Stimulated activated naive B cell treated with anti-CD40 and anti-IgM and Interleukin-4, amounts not matched to agents 10 μg/mL and 1 μg/mL and 100 μg/mL, for 72 hours (primary cell): ENCODE measurements at places on chromosomes 7 and 10.

DNA sequence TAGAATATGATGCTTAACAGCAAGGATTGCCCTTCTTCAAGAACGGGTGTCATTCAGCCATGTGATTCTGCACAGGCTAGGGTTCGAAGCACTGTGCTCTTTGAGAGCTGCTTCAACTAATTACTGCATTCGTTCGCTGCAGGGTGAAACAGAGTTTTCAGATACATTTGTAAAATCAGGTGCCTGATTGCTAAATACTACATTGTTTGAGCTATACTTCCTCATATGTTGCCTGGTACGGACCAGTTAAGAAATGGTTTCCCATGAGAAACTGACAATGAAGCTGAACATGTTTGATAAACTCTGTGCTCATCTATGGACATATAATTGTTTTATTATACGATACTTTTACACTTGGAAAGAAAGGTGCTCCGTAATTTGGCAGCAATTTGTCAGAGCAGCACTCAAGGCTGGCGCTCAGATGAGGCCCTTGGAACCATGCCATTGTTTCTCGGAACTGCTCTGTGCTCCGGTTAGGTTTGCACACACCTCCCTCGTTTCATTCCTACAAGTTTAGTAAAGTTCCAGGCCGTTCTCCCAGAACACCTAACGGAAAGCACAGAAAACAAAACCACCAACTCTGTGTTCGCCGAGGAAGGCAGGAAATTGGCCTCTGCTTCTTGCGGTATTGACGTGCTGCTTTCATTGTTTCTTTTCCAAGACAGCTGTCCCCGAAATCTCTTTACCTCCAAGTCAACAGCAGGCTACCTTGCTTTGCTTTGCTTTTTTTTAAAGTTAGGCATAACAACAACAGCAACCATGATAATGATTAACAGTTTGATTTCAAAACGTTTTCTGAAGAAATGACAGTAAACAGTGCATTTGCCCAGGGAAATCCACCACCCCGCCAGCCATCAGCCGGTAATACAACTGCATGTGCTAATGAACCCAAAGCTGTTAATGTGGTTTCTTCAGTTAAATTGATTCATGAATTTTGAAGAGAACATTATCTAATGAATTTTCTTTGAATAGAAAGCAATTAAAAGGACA, 206.9 kb downstream of the EBF3 start:
- H3K27me3 ChIP-seq = no peaks in the 10 kb centered on the region
- DNase-seq = no peak
- peaks cover 10% of the 10 kb centered on the region for H3K4me1 ChIP-seq
- H3K36me3 ChIP-seq = peaks cover 52% of the 10 kb centered on the region

GRCh38 chr7:81140252-81140651, 221.4 kb upstream of the SEMA3C start:
- no peak overlapping the region for H3K4me3 ChIP-seq
- DNase-seq = no peak
- H3K4me1 ChIP-seq = no peaks in the 10 kb centered on the region
- no peaks in the 10 kb centered on the region for H3K36me3 ChIP-seq

GRCh38 chr10:52895059-52895458, 122.5 kb upstream of the MBL2 start:
- DNase-seq = no peak
- no peaks in the 10 kb centered on the region for H3K4me1 ChIP-seq
- no peaks in the 10 kb centered on the region for H3K36me3 ChIP-seq
- no peaks in the 10 kb centered on the region for H3K27me3 ChIP-seq

- DNase-seq = no peak
- H3K36me3 ChIP-seq = no peaks in the 10 kb centered on the region
- H3K4me1 ChIP-seq = no peaks in the 10 kb centered on the region
- H3K27ac ChIP-seq = no peak overlapping the region
Measured at GRCh38 chr7:147406521-147407135, 1183.9 kb upstream of the C7orf33 start.

GRCh38 chr10:84424731-84425167, 96.4 kb downstream of the CCSER2 start:
- H3K27me3 ChIP-seq = no peaks in the 10 kb centered on the region
- peaks cover 49% of the 10 kb centered on the region for H3K36me3 ChIP-seq
- H3K27ac ChIP-seq = no peak overlapping the region
- peaks cover 21% of the 10 kb centered on the region for H3K4me1 ChIP-seq

- no peak for DNase-seq
- no peak overlapping the region for H3K27ac ChIP-seq
- H3K4me3 ChIP-seq = no peak overlapping the region
- H3K4me1 ChIP-seq = no peaks in the 10 kb centered on the region
- no peaks in the 10 kb centered on the region for H3K27me3 ChIP-seq
Measured at GRCh38 chr7:12323415-12323814, 80.2 kb downstream of the VWDE start.

- DNase-seq = no peak
- peaks cover 47% of the 10 kb centered on the region for H3K27me3 ChIP-seq
- H3K27ac ChIP-seq = no peak overlapping the region
- no peak overlapping the region for H3K4me3 ChIP-seq
Measured at GRCh38 chr7:141055146-141055545, 18.7 kb upstream of the TMEM178B start.

GRCh38 chr10:89869180-89869579, 167.8 kb downstream of the KIF20B start:
- H3K36me3 ChIP-seq = peaks cover 5% of the 10 kb centered on the region
- peaks cover 9% of the 10 kb centered on the region for H3K4me1 ChIP-seq
- H3K27ac ChIP-seq = no peak overlapping the region
- H3K4me3 ChIP-seq = no peak overlapping the region
- H3K27me3 ChIP-seq = no peaks in the 10 kb centered on the region

DNA sequence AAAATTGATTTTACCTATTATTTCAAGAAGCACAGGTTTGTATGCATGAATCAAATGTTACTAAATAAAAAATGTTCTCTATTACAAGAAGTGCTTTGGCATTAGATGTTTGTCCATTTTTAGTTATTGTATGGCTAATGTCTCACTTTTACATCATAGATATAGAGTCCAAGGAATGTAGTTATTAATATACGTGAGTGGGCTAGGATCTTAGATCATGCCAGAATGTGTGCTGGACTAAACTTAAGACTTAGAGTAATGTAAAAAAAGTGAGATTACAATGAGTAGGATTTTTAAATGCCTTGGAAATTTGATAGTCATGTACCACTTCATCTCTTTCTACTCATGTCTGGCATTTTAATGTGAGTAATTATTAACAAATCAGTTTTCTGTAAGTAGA, 196.6 kb downstream of the ARL4A start:
- DNase-seq = no peak
- no peak overlapping the region for H3K4me3 ChIP-seq

DNA sequence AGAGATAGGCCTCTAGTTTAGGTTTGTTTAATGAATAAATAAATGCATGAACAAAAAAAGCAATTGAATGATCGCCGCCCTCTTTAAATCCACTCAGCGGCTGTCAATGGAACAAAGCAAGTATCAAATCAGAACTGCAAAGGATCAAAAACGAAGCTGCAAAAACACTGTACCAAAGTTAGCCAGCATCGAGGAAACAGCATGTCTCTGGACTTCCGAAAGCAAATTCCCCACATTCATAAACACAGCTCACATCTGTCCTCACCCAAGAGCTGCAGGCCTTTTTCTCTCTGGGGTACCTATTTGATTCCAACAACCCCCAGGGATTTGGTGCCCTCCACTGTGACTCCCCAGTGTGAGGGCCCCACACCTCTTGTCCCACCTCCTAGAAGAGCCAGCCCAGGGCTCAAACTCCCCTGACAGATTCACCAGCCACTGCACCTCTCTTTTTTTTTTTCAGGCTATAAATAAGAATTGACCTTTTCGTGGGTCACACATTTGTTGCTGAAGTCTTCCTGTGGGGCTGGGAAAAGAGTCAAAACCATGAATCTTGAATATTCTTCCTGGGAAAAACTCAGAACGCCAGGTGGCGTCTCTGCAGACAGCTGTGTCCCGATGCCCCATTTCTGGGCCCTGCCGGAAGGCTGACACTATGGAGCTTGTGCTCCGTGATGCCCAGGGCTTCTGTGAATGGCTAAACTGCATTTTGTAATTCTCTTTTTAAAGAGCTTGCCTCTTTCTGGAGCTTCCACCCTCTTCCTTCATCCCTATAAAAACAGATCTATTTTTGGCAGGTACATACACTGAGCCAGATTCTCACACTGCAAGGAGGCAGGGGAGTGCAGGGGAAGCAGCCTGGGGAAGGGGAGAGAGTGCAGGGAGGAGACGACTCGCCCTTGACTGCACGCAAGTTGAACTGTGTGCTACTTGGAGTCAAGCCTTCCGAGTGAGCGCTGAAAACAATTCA, 51.7 kb downstream of the HSPA12A start:
- no peak overlapping the region for H3K4me3 ChIP-seq
- no peaks in the 10 kb centered on the region for H3K36me3 ChIP-seq
- DNase-seq = no peak
- peaks cover 24% of the 10 kb centered on the region for H3K27me3 ChIP-seq
- H3K27ac ChIP-seq = no peak overlapping the region

GRCh38 chr10:60098677-60099601, 192.6 kb upstream of the CCDC6 start:
- peaks cover 5% of the 10 kb centered on the region for H3K27me3 ChIP-seq
- H3K4me1 ChIP-seq = peaks cover 1% of the 10 kb centered on the region
- no peak overlapping the region for H3K27ac ChIP-seq
- H3K4me3 ChIP-seq = no peak overlapping the region
- DNase-seq = no peak
- H3K36me3 ChIP-seq = no peaks in the 10 kb centered on the region

DNA sequence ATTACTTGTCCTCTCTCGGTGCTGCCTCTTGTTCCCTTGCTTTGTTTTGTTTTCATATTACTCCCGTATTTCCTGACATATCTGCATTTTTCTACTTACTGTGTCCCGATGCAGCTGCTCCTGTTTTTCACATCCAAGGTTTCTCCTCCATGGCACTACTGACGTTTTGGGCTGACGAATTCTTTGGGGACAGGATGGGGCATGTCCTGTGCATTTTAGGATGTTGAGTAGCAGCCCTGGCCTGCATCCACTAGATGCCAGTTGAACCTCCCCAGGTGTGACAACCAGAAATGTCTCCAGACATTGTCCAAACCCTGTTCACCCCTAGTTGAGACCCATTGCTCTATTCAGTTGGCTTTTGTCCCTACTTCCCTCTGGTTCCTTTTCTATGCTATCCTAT, 12.4 kb downstream of the ZNF789 start:
- no peaks in the 10 kb centered on the region for H3K27me3 ChIP-seq
- DNase-seq = no peak
- no peak overlapping the region for H3K4me3 ChIP-seq
- peaks cover 2% of the 10 kb centered on the region for H3K4me1 ChIP-seq

GRCh38 chr10:81116201-81116600, 578.5 kb downstream of the SH2D4B start:
- H3K4me1 ChIP-seq = no peaks in the 10 kb centered on the region
- no peak for DNase-seq
- no peak overlapping the region for H3K27ac ChIP-seq
- no peaks in the 10 kb centered on the region for H3K36me3 ChIP-seq
- no peak overlapping the region for H3K4me3 ChIP-seq

DNA sequence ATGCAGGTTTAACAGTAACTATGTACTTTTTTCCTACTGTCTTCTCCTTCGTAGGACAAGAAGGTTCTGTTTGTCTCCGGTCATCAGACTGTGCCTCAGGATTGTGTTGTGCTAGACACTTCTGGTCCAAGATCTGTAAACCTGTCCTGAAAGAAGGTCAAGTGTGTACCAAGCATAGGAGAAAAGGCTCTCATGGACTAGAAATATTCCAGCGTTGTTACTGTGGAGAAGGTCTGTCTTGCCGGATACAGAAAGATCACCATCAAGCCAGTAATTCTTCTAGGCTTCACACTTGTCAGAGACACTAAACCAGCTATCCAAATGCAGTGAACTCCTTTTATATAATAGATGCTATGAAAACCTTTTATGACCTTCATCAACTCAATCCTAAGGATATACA, 2.4 kb downstream of the DKK1 start:
- no peak overlapping the region for H3K27ac ChIP-seq
- no peaks in the 10 kb centered on the region for H3K36me3 ChIP-seq
- H3K4me1 ChIP-seq = peaks cover 29% of the 10 kb centered on the region
- DNase-seq = no peak
- H3K27me3 ChIP-seq = peaks cover 29% of the 10 kb centered on the region

DNA sequence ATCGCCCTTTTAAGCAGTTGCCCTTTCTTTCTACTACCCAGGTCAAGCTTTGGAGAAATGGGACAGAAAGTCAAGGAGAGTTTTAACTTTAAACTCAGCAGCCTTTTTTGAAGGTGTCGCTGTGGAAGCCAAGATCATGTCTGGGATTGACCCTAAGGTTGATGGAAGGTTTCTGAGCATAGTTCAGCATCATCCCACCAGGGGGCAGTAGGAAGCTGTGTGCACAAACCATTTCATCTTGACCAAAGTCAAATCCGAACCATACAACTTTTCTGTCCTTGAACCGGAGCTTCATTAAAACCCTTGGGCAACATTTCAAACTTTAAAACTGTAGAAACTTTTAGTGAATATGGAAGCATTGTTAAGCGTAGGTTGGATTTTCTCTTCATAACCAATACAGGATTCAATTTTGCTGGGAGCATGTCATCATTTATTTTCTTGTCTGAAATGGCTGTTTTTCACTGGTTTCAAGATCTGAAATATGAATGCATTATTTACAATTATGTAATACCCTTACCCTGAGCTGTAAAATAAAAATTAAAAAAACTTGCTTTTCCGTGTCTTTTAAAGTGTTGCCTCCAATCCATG, 214.4 kb upstream of the KIAA1217 start:
- H3K4me3 ChIP-seq = no peak overlapping the region
- H3K36me3 ChIP-seq = no peaks in the 10 kb centered on the region
- no peaks in the 10 kb centered on the region for H3K4me1 ChIP-seq
- H3K27ac ChIP-seq = no peak overlapping the region

GRCh38 chr7:69411018-69411417, 187.3 kb upstream of the AUTS2 start:
- H3K4me3 ChIP-seq = no peak overlapping the region
- peaks cover 11% of the 10 kb centered on the region for H3K27me3 ChIP-seq
- peaks cover 7% of the 10 kb centered on the region for H3K4me1 ChIP-seq
- no peak for DNase-seq
- H3K36me3 ChIP-seq = peaks cover 6% of the 10 kb centered on the region

DNA sequence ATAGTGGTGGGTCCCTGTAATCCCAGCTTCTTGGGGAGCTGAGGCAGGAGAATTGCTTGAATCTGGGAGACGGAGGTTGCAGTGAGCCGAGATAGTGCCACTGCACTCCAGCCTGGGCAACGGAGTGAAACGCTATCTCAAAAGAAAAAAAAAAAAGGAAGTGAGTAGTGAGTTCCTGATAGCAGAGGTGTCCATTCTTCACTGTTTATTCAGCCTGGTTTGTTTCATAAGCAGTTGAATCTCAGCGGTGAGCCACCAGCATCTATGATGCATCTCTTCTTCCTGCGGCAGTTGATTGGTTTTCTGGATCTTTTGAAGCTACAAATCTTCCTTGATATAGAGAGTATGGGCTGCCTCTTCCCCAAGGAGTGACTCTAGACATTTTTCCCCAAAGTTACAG, 316.1 kb upstream of the MTPN start:
- no peaks in the 10 kb centered on the region for H3K27me3 ChIP-seq
- DNase-seq = no peak
- no peaks in the 10 kb centered on the region for H3K4me1 ChIP-seq
